ENCODE measurements at places on chromosomes 5 and 9. TPM values are rescaled to one million over a fixed set of nuclear protein-coding genes. Genes with fewer than 3 reads are reported as not detected.

DNA sequence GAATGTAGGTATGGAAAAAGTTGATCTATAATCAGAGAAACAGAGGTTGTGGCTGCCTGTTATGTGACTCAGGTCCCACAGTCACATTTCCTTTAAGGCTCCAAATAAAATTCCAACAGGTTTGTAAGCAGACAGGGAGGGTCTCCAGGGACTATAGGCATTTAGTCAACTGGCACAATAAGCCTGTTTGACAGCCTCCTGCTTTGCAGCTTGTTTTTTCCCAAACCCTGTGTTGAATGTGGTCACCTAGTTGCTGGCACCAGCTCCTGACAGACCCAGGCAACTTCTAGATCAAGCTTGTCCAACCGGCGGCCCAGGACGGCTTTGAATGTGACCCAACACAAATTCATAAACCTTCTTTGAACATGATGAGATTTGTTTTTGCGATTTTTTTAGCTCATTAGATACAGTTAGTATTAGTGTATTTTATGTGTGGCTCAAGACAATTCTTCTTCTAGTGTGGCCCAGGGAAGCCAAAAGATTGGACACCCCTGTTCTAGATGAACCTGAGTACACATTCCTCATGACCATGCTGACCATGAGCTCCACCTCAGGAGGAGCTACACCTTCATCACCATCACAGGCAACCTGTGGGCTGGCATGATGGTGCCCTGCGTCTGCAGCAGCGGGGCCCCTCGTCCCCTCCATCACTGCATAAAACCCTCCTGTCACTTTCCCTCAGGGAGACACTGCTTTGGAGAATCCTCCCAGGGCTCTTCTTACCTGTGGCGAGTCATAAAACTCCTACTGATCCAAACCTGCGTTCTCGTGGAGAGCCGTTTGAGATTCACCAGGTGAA, 15.7 kb upstream of the GRHPR start:
- no peak overlapping the region for H3K4me3 ChIP-seq
- no peaks in the 10 kb centered on the region for H3K36me3 ChIP-seq
- no peak overlapping the region for H3K27ac ChIP-seq
- H3K27me3 ChIP-seq, result no peaks in the 10 kb centered on the region

GRCh38 chr5:174071484-174071883, 26.0 kb downstream of the NSG2 start:
- no peaks in the 10 kb centered on the region for H3K36me3 ChIP-seq
- H3K27ac ChIP-seq, result no peak overlapping the region
- no peak overlapping the region for H3K4me3 ChIP-seq
- no peak for DNase-seq
- no peaks in the 10 kb centered on the region for H3K4me1 ChIP-seq

DNA sequence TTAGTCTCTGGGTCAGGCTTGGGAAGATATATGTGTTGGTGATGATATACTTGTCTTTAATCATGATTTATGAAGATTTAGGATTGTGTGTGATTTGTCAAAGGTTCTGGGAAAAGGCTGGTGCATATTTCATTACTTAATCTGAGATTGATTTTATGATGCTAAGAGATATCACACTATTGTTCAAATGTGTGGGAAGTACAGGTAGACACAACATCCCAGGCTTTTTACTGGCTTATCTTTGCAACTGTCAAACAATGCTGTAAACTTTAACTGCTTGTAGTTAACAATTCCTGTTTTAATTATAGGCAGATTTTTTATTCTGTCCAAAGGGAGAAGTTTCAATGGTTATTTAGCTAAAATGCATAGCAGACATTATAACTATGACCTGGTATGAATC, 23.9 kb downstream of the PBX3 start:
- H3K4me1 ChIP-seq, result peaks cover 26% of the 10 kb centered on the region
- H3K27ac ChIP-seq, result peak overlapping the region; percentile 20
- H3K36me3 ChIP-seq, result no peaks in the 10 kb centered on the region
- no peak overlapping the region for H3K4me3 ChIP-seq

DNA sequence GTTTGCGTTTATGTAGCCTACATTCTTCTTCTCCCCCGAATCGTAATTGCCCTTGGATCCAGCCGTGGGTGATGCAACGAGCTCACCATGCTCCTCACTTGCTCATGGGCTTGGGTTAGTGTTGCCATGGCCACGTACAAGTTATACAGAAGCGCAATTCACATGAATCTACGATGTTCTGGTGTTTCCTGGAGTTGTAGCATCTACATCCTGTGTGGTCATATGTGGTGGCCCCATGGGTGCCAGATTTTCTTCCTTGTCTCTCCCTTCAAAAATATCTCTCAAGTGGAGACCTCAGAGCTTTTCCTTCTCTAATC, 115.3 kb downstream of the TLE4 start:
- H3K4me3 ChIP-seq, result no peak overlapping the region
- peaks cover 7% of the 10 kb centered on the region for H3K4me1 ChIP-seq
- no peaks in the 10 kb centered on the region for H3K36me3 ChIP-seq
- H3K27ac ChIP-seq, result no peak overlapping the region
- no peaks in the 10 kb centered on the region for H3K27me3 ChIP-seq
- no peak for DNase-seq

DNA sequence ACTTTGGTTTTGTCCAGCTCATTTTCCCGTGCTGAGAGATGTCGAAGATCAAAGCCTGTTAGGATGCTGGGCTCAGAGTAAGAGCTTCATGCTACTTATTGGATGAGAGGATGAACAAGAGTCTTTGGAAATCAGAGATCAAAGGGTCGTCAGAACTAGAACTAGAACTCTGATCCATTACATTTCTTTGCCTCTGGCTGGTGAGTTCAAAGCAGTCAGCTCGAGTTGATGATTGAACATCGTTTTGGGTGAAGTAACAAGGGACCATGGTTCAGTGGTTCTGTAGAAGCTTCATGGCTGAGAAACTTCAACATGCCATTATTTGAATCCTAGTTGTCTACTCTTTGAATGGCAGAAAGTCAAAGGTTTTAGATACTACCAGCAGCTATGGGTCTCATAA, 320.3 kb downstream of the ARHGEF28 start:
- no peaks in the 10 kb centered on the region for H3K27me3 ChIP-seq
- no peaks in the 10 kb centered on the region for H3K36me3 ChIP-seq
- H3K4me1 ChIP-seq, result no peaks in the 10 kb centered on the region
- H3K4me3 ChIP-seq, result no peak overlapping the region

- peak; percentile 89 for DNase-seq
- no peaks in the 10 kb centered on the region for H3K27me3 ChIP-seq
- peak overlapping the region; percentile 95 for H3K27ac ChIP-seq
- peak overlapping the region; percentile 6 for H3K4me3 ChIP-seq
- H3K4me1 ChIP-seq, result peaks cover 97% of the 10 kb centered on the region
- H3K36me3 ChIP-seq, result no peaks in the 10 kb centered on the region
Measured at GRCh38 chr5:151150471-151151262, 6.9 kb downstream of the ANXA6 start.

GRCh38 chr9:73869264-73869663, 627.9 kb upstream of the RORB start:
- H3K4me3 ChIP-seq, result no peak overlapping the region
- no peaks in the 10 kb centered on the region for H3K36me3 ChIP-seq
- H3K4me1 ChIP-seq, result no peaks in the 10 kb centered on the region
- no peak for DNase-seq

DNA sequence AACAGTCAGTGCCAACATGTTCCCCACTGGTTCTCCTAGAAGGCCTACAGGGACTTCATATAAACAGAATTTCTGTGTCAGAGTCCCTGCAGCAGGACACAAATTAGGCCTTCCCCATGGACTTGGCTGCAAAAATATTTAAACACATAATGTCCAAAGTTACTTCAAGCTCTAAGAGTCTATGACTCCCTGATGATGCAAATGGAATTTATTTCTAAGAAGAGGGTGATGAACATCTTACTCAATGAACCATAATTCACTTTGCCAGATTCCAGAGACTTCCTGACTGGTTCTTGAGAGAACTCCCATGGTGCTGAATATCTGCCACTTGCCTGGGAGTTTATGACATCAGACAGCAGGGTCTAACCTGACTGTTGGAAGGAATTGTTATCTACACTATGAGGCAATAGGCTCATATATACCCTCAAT, 32.7 kb upstream of the ADRA1B start:
- no peak overlapping the region for H3K27ac ChIP-seq
- no peak overlapping the region for H3K4me3 ChIP-seq
- no peaks in the 10 kb centered on the region for H3K36me3 ChIP-seq
- DNase-seq, result no peak
- no peaks in the 10 kb centered on the region for H3K27me3 ChIP-seq
- H3K4me1 ChIP-seq, result no peaks in the 10 kb centered on the region

DNA sequence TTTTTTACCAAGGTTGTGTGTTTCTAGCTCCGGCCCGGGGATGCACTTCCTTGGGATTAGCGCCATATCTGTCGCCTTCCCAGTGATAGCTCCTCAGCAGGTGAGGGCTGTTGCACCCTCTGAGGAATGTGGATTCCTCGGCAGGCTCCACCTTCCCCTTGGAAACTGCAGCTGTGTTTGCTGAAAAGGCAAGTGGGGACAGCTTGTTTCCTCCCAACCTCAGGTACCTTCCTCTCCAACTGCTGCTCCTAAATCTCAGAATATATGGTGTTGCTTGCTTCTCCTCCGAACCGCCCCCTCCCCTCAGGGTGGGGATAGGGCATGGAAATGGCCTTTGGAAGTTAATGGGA, 1.3 kb downstream of the SLC1A1 start:
- no peaks in the 10 kb centered on the region for H3K36me3 ChIP-seq
- H3K4me1 ChIP-seq, result no peaks in the 10 kb centered on the region
- H3K27me3 ChIP-seq, result no peaks in the 10 kb centered on the region
- DNase-seq, result no peak
- H3K27ac ChIP-seq, result peak overlapping the region; percentile 89
- peak overlapping the region; percentile 80 for H3K4me3 ChIP-seq

DNA sequence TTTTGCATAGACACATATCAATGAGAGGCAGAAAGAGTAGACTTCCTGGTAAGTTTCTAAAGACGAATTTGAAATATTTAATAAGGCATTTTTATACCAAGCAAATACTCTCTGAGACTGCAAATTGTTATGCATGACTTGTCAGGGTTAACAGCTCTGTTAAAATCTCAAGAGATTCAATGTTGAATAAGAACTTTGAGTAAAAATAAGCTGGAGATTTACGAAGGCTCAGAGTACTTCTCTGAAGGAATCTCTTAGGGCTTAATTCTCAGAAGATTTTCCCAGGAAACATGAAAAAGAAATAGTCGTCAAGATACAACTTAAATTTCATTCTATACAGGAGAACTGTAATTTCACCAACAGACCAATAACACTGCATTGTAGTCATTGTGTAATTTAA, 259.4 kb downstream of the CDH18 start:
- H3K27me3 ChIP-seq, result no peaks in the 10 kb centered on the region
- no peak for DNase-seq
- H3K4me3 ChIP-seq, result no peak overlapping the region
- H3K4me1 ChIP-seq, result no peaks in the 10 kb centered on the region
- H3K27ac ChIP-seq, result no peak overlapping the region
- H3K36me3 ChIP-seq, result no peaks in the 10 kb centered on the region

DNA sequence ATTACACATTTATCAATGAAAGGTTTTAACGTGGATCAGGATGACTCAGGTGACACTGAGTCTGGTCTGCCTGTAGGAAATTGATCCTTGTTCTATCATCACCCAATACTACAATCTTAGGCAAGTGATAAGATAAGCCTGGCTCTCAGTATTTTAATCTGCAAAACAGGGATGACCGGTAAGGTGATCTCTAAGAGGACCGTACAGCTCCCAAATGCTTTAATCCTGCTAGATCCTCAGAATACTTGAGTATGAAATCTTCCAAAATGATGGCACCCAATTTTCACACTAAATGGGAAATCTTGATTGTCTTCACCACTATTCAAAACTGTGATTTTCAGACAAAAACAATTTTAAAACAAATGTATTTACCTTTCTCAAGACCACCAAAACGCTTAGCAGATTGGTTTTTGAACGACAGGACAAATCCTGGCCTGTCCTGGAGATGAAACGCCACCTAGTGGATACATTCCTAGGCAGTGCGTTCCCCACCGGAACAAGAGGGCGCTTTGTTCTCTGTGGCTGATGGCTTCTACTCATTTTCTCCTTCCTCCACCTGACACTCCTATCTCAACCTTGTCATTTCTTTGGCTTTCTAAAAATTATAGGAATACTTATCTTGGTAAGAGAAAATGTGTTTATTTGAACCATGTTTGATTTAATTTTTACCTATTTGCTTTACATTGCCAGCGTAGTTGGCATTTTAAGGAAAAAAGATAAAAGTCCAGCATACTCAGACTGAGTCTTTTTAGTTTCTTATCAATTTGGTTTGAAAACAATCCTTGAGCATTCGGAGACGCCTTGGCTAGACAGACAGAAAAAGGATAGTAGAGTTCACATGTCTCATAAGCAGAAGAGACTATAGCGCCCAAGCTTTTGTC, 41.2 kb upstream of the VCAN start:
- no peak overlapping the region for H3K4me3 ChIP-seq
- no peak overlapping the region for H3K27ac ChIP-seq
- H3K36me3 ChIP-seq, result no peaks in the 10 kb centered on the region
- DNase-seq, result peak; percentile 74
- no peaks in the 10 kb centered on the region for H3K27me3 ChIP-seq
- H3K4me1 ChIP-seq, result no peaks in the 10 kb centered on the region

GABRG2 gene
- total RNA-seq, result 2.6 TPM

NME5 gene
- total RNA-seq, result 3.5 TPM

PCDHB12 gene
- total RNA-seq, result 10.2 TPM

EIF4E1B gene
- total RNA-seq, result not detected

SAXO1 gene
- under 0.01 TPM for total RNA-seq

TMEM174 gene
- not detected for total RNA-seq

MSX2 gene
- total RNA-seq, result 0.66 TPM
